Activated naive CD8-positive, alpha-beta T cell treated with anti-CD3 and anti-CD28 coated beads, Interleukin-2, amount 10 ng/mL, durations not matched to agents 7 days and 5 days (primary cell): ENCODE measurements at places on chromosomes 1 and 21. TPM values are rescaled to one million over a fixed set of nuclear protein-coding genes. Genes with fewer than 3 reads are reported as not detected.

The AUNIP gene
- 4.8 TPM for total RNA-seq

DNA sequence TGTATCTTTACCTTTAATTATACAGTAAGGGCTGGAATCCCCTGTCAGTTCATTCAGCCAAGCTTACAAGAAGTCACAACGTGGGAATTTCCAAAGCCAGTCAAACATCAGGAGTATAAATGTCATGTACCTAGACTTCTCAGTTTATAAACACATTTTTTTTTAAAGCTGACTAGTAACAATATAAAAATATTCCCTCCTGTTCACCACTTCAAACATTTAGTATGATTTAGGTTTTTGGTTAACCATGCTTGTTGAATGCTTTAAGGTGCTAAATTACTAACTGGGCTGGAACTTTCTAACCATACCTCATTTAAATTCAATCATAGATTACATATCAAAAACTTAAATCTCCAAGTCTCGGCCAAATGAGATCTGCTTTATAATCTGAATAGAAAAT is 44.0 kb downstream of the JAK1 start:
- no peak for DNase-seq
- peaks cover 17% of the 10 kb centered on the region for H3K36me3 ChIP-seq
- H3K4me1 ChIP-seq: peaks cover 53% of the 10 kb centered on the region
- H3K27me3 ChIP-seq: no peaks in the 10 kb centered on the region
- no peak overlapping the region for H3K27ac ChIP-seq

The CFHR1 gene
- not detected for total RNA-seq

- no peak overlapping the region for H3K27ac ChIP-seq
- H3K27me3 ChIP-seq: peaks cover 9% of the 10 kb centered on the region
- no peaks in the 10 kb centered on the region for H3K4me1 ChIP-seq
- DNase-seq: no peak
Observed at GRCh38 chr1:107450899-107451664, 310.2 kb downstream of the NTNG1 start.

GRCh38 chr1:85225624-85226380 is 25.0 kb upstream of the SYDE2 start:
- no peaks in the 10 kb centered on the region for H3K36me3 ChIP-seq
- no peak overlapping the region for H3K4me3 ChIP-seq
- no peak overlapping the region for H3K27ac ChIP-seq
- no peaks in the 10 kb centered on the region for H3K4me1 ChIP-seq
